Activated CD4-positive, CD25-positive, alpha-beta regulatory T cell treated with anti-CD3 and anti-CD28 coated beads, Interleukin-2, amount 50 U/mL, for 24 hours (primary cell): ENCODE measurements at places on chromosomes 11 and 22.

GRCh38 chr11:62607714-62608113 lies 4.9 kb downstream of the EML3 start:
- no peak for ATAC-seq

DNA sequence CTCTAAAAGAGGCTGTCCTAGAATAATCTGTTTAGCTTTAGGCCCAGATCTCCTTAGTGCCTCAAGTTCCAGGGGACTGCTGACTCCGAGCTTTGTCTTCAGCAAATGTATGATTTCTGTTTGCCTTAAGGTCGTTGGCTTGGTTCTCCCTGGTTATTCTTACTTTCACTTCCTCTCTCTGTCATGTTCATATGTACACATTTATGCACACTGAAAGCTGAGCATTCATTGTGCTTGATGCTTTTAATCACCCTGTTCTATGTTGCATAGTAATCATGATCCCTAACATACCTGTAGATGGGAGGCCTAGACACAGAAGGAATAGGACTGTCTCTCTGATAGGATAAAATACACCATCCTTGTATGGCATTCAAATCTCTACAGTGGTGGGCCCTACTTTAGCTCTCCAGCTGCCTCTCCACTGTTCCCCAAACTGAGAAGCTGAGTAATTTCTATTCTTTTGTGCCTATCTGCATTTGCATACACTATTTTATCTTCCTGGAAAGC lies 7.2 kb downstream of the PPFIBP2 start:
- ATAC-seq = peak; percentile 53

DNA sequence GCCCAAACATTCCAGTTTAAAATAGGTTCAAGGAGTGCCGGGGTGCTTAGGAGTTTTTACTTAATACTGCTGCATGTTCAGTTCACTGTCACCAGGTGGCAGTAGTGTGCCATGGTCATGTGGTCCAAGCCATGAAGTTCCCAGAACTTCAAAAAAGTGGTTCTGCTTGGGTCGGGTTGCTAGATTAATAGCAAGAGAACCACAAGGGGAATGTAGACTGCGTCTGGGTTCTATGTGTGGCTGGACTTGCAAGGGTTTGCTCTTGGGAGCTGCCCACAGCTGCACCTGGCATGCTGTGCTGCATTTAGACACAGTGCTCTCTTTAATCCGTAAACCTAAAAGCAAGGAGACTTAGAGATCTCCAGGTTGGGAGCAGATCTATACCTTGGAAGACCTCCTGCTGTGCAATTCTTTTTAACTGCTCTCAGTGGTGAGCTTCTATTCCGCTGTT lies 6.5 kb upstream of the SPON1 start:
- ATAC-seq = no peak

- ATAC-seq = no peak
These were observed 2.9 kb downstream of the PKNOX2 start for GRCh38 chr11:125167292-125167953.

- no peak for ATAC-seq
These were observed 15.6 kb downstream of the TMEM184B start for GRCh38 chr22:38257181-38257580.

- no peak for ATAC-seq
These were observed 117.4 kb upstream of the BID start for GRCh38 chr22:17891481-17892167.

- ATAC-seq = peak; percentile 4
These were observed at the start of gene KLHL22 for GRCh38 chr22:20494978-20495860. Gene KLHL22 (minus strand): TSS chr22:20495795. CDS start chr22:20489211, 6,584 bp downstream.

- ATAC-seq = no peak
These were observed 41.8 kb downstream of the NRXN2 start for GRCh38 chr11:64681171-64681570.

DNA sequence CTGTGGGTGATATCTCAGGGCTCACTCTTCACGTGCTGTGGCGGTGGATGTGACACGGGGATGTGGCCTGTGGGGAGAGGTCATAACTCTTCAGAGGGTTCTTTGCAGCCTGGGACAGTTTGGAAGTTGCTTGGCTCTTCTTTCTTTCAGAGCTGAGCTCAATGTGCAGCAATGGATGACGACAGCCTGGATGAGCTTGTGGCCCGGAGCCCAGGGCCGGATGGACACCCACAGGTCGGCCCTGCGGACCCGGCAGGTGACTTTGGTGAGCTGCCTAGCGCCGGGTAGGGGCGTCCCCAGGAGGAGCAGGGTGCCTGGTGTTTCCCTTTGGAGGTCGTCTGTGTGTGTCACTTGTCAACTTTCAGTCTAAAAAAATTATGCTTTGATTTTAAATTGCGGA lies 5.1 kb downstream of the PHRF1 start:
- ATAC-seq = no peak

GRCh38 chr22:37498289-37498909 lies 12.2 kb upstream of the MFNG start:
- ATAC-seq = peak; percentile 94

- ATAC-seq = no peak
These were observed 556.5 kb downstream of the MN1 start for GRCh38 chr22:27245056-27245455.

DNA sequence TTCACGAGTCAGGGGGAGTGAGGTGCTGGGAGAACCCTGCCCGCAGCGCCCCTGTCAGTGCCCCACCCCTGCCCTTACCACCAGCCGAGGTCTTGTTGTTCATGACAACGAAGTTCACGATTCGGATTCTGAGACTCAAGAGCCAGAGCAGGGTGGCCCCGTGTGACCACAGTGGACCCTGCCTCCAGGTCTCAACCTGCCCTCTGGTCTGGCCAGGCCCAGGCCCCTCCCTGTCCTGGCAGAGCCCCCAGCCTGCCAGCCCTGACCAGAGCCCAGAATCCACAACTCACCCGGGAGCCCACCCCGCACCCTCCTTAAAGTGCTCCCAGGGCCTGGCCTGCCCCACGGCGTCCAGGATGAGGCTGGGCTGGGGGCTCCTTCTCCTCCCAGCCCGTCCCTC lies 9.9 kb downstream of the ANO9 start:
- no peak for ATAC-seq

DNA sequence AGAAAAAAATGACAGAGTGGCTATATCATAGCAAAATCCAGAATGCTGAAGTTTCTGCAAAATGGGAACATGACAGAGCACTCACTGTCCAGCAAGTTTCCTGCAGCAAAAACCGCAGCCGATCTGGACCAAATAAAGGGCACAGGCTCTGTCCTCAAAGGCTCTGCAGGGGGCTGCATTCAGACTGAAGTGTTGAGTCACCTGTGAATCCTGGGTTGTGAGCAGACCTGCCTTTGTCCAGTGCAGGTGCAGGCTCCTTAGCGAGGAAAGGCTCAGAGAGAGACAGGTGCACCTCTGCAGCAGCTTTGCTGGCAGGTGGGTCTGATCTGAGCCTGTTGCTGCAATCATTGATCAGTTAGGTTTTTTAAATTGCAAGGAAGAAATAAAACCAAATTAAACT lies 29.3 kb upstream of the NFAM1 start:
- ATAC-seq = no peak

GRCh38 chr11:14908214-14908880 lies 16.3 kb upstream of the CYP2R1 start:
- peak; percentile 22 for ATAC-seq

DNA sequence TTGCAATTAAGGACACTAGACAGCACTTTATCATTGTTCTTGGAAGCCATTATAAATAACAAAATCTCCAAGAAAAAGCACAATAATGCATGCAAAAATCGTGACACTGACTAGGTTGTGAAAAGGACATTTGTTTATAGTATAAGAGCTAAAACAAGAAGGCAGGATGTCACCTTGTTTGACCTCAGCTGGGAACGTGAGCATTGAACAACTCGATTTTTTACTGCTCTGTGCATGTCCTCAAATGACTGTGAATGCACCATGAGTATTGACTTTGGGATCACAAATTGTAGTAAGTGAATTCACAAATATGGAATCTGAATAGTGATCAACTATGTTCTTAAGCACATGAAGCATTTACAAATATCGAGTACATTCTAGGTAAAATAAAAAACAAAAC lies 35.3 kb upstream of the ARHGAP20 start:
- ATAC-seq = no peak

GRCh38 chr11:125609545-125609944 lies 15.4 kb upstream of the CHEK1 start:
- ATAC-seq = no peak

GRCh38 chr11:69939551-69940245 lies 120.5 kb upstream of the FGF3 start:
- ATAC-seq = no peak

GRCh38 chr11:10651656-10652361 lies 41.7 kb downstream of the IRAG1 start:
- ATAC-seq = no peak

GRCh38 chr22:41401781-41402648 lies 20.3 kb downstream of the TEF start:
- ATAC-seq = no peak
